Kidney capillary endothelial cell (primary cell): ENCODE measurements at places on chromosomes 12 and 14.

DNA sequence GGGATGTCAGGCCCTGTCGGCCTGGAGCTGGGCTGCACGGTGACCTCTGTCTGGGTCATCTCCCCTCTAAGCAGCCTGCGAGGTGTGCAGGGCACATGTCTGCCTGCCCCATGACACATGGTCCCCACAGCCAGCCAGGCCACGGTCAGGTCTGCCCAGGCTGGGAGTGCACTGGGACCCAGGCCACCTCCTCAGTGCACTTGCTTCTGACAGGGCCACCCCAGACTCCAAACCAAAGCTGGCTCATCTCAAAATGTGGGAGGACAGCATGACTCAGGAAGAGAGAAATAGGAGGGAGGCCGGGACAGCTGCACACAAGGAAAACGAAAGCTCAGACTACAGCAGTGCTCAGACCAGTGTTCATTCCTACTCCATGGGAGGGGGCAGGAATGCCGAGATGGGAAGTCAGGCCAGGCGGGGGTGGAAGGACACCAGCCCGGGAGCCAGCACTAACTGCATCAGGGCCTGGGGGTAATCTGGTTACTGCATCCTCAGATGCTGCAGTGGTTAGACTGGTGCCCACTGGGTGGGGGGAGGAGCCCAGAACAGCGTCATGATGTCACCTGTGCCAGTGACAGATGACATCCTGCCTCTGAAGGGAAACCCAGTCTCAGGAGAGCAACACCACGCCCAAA is 4.0 kb downstream of the P2RX2 start:
- DNase-seq = no peak

GRCh38 chr12:27821259-27821973 is 41.4 kb upstream of the MANSC4 start:
- DNase-seq = peak; percentile 77

GRCh38 chr14:40252817-40253447 is 820.7 kb upstream of the FBXO33 start:
- no peak for DNase-seq

DNA sequence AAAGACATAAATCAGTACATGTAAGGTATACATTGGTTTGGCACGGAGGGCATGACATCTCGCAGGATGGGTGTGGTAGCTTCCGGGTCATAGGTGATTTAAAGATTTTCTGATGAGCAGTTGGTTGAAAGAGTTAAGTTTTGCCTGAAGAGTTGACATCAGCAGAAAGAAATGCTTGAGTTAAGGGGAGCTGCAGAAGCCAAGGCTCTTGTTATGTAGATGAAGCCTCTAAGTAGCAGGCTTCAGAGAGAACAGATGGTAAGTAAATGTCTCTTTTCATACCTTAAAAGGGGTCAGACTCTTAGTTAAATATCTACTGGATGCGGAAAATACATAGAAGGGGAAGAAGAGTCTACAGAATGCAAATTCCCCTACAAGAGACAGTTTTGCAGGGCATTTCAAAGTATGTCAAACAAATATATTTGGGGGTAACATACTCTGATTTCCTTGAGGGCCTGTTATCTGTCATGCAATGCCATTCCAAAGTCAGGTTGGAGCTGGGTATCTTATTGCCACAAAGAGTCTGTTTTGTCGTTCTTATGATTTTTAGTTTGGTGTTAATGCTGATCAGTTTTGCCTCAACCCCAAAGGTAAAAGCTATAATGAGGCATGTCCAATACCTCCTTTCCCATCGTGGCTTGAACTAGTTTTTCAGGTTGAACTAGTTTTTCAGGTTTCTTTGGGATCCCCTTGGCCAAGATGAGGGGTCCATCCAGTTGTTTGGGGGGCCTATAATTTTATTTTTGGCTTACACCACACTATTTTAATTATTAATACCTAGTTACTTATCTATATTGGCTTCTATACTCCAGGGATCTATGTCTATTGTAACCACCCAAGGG is 67.0 kb downstream of the PTHLH start:
- DNase-seq = no peak

- DNase-seq = no peak
Observed at GRCh38 chr14:34224221-34224620, 237.8 kb downstream of the SPTSSA start.

DNA sequence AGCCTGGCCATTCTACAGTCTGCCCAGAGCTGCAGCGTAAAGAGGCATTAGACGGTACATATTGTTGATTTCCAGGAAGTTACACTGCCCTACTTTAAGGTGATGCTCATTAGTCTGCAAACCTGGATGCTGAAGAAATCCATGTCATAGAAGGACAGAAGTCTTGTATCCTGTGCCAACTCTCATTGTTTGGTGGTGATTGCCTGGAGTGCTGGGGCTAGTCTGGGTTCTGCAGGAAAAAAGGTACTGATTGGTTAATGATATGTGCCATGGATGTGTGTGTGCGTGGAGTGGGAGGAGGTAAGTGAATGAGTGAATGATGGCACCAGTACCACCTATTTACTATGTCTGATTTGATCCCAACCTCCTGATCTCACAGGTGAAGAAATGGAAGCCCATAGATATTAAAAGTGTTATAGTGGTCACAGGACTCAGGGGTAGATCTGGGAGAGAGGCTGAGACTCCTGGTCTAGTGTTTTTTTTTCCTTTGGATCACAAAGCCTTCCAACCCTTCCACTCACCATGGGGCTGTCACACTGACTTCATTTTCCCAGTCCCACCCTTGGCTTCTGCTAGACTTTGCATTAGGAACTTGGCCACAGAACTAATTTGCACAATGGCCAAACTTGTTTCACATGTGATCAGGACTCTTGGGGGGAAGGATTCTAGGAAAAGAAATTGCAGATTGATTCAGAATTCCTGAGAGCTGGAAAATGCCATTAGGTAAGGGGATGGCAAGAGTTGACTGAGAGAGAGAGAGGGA is 96.1 kb downstream of the TMX1 start:
- no peak for DNase-seq

GRCh38 chr14:68758301-68758700 is 34.6 kb downstream of the ZFP36L1 start:
- DNase-seq = no peak

DNA sequence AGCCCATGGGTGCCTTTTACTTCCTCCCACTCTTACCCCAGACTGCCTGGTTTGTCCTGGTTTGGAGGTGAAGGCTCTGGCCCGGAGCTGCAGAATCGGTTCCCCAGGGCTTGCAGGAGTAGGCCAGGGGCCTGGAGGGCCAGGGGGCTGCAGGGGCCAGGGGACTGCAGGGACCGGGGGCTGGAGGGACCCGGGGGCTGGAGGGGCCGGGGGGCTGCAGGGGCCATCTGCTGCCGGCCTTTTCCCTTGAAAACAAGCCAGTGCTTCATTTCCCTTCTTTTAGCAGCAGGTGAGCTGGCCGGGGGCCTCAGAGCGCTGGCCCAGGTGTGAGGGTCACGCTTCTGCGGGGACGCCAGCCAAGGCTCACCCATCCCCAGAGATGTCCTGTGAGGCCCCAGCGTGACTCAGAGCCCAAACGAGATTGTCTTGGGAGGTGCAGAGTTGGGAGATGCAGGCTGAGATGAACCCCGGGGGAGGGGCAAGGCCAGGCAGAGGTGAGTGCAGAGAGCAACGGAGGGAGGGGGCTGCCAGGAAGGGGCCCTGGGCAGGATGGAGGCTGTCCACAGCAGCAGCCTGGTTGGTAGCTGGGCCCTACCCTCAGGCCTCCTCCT is 154.9 kb downstream of the KIF26A start:
- DNase-seq = no peak

- DNase-seq = no peak
Observed at GRCh38 chr12:48977290-48978281, 536 bp upstream of the WNT1 start.

DNA sequence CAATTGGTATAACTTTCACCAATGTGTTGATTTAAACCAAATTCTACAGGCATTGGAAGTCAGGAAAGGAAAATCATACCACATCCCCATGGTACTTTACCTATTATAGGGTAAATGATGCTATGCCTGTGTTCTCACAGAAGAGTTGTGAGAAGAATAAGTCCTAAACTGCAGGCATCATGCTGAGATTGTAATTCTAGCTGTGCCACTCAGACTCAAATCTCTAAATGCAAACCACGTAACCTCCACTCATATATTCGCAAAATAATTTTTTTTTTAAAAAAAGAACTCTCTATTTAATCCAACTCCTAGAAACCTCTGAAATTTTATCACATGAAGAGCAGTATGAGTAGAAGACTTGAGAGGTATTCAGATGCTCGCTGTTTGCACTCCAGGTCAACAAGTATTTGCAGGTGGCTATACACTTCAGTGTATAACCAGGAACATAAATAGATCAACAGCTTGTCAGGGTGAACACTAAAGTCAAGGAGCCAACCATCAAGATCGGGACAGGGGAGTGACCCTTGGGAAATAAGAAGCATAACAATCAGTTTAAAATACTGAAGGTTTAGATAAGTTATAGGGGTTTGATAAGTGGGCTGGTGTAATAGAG is 110.1 kb downstream of the SLC25A21 start:
- no peak for DNase-seq

DNA sequence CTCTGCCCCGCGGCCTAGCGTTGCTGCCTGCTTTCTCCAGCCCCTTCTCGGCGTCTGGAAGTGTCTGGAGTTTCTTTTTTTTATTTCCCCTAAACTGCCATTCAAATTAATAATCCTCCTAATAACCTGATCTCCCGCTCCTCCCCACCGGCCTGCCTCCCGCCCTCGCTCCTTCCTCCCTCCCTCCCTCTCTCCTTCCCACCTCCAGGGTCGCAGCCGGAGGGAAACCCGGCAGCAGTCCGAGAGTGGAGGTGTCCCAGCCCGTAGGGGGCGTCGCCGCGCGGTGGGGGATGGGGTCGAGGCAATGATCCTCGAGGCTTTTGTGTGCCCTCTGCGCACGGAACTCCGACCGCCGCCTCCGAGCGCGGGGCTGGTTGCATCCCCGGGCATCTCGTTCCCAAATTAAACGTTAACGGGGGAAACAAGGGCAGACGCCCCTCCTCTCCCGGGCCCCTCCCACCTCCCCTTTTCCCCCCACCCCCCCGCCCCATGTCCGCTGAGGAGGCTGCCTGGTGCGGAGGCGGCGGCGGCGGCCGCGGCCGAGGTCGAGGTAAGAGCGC is 1.0 kb upstream of the SOCS2 start:
- DNase-seq = peak; percentile 45
